Neural crest cell (in vitro differentiated cells): ENCODE measurements at places on chromosomes 5 and 9. TPM values are rescaled to one million over a fixed set of nuclear protein-coding genes. Genes with fewer than 3 reads are reported as not detected.

GRCh38 chr9:18526685-18527084 lies 52.7 kb downstream of the ADAMTSL1 start:
- no peaks in the 10 kb centered on the region for H3K4me1 ChIP-seq
- no peak for DNase-seq
- no peaks in the 10 kb centered on the region for H3K27me3 ChIP-seq
- H3K27ac ChIP-seq = peak overlapping the region; percentile 13
- no peak overlapping the region for H3K4me3 ChIP-seq

GRCh38 chr5:124527220-124527991 lies 219.0 kb downstream of the ZNF608 start:
- no peaks in the 10 kb centered on the region for H3K27me3 ChIP-seq
- no peak overlapping the region for H3K4me3 ChIP-seq

DNA sequence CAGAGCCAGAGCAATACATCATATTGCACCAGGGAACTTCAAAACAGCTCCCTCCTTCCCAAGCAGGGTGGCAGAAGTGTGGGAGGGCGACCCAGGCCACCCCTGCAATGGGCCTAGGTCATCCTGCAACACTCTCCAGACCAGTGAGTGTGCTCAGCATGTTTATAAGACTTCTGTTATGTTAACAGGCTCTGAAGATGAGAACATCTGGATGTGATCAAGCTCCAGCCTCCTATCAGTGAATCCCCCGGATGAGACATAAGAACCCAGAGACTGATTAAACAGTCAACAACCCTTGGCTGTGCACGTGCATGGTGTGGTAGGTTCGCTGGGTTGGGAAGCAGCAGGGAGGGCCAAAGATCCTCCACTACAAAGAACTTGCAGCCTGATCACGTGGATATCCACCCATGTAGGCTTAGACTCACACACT lies 63.3 kb downstream of the ABCA1 start:
- no peak overlapping the region for H3K27ac ChIP-seq
- DNase-seq = no peak
- H3K36me3 ChIP-seq = no peaks in the 10 kb centered on the region

ARHGAP26 gene
- total RNA-seq = 4.9 and 5.5 TPM in 2 replicates

PCDHGA7 gene
- total RNA-seq = 0.32 and 0.37 TPM in 2 replicates

DNA sequence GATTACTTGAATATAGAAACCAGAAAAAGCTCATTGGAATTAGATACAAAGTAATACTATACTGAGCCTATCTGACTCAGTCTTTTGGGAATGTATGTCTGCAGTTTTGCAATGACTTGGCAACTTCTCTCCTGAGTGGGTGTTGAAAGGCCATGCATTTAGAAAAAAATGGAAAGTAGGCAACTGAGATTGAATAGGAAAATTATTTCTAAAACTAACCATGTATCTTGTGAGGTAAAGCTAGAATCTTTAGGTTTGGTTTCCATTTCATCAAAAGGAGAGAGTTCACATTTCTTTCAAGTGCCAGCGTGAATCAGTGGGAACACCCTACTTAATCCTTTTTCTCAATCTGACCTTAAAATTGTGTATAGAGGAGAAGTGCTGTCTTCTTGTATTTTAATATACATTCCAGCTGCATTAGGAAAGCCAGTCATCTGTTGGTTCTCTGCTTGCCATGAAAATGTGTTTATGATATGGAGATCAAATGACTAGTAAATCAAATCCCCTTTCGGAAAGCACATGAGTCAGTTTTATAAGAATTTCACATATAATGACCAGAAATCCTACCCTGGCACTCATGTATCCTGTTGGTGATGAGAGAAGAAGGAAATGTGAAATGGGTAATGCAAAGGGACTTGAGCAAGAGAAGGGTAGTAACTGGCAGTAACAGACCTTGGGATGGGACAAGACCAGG lies 30.4 kb downstream of the NFX1 start:
- no peaks in the 10 kb centered on the region for H3K27me3 ChIP-seq
- peaks cover 27% of the 10 kb centered on the region for H3K36me3 ChIP-seq
- no peak for DNase-seq
- H3K4me3 ChIP-seq = no peak overlapping the region
- H3K27ac ChIP-seq = no peak overlapping the region

GRCh38 chr5:181047921-181048320 lies 7.9 kb downstream of the BTNL9 start:
- H3K36me3 ChIP-seq = no peaks in the 10 kb centered on the region
- H3K27me3 ChIP-seq = peaks cover 38% of the 10 kb centered on the region
- DNase-seq = no peak
- no peak overlapping the region for H3K27ac ChIP-seq
- peaks cover 6% of the 10 kb centered on the region for H3K4me1 ChIP-seq

- no peak overlapping the region for H3K4me3 ChIP-seq
- no peak overlapping the region for H3K27ac ChIP-seq
- peaks cover 12% of the 10 kb centered on the region for H3K4me1 ChIP-seq
Measured at GRCh38 chr9:37943345-37944265, 39.7 kb upstream of the SLC25A51 start.

- H3K27me3 ChIP-seq = no peaks in the 10 kb centered on the region
- H3K36me3 ChIP-seq = no peaks in the 10 kb centered on the region
- no peak for DNase-seq
Measured at GRCh38 chr9:13688990-13689600, 409.6 kb upstream of the MPDZ start.

GPR150 gene
- 0.14 TPM in 1 of 2 replicates, not detected in the other for total RNA-seq
